RPMI7951 (cell line): ENCODE measurements at places on chromosomes 2 and 18.

GRCh38 chr18:3603421-3604234, 153.7 kb downstream of the TGIF1 start:
- DNase-seq: peak; percentile 92

GRCh38 chr18:7817575-7818230, 250.6 kb downstream of the PTPRM start:
- DNase-seq: no peak

DNA sequence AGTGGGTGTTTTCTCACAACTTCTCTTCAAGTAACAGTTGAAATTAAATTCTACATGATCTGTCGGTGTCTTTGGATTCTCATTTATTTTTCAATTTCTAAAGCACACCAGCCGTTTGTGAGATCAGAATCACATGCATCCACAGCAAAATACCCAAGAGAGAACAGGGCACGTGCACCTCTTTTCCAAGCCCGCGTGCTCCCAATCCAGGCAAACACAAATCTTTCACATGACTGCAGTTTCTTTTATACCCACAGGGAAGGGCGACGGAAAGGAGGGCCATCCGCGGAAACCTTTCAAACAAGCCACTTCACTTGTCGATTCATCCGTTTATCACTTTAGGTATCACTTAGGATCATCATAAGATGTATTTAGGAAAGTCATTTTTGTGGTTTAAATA, 13.0 kb upstream of the DAPL1 start:
- peak; percentile 15 for DNase-seq

- DNase-seq: no peak
Observed at GRCh38 chr18:56468396-56468795, 170.0 kb downstream of the TXNL1 start.

- no peak for DNase-seq
Observed at GRCh38 chr2:230043461-230043860, 25.3 kb downstream of the SLC16A14 start.

- peak; percentile 22 for DNase-seq
Observed at GRCh38 chr2:207833251-207833751, 63.6 kb upstream of the FZD5 start.
